ENCODE measurements at places on chromosomes 12 and 14. TPM values are rescaled to one million over a fixed set of nuclear protein-coding genes. Genes with fewer than 3 reads are reported as not detected.

GRCh38 chr12:124716208-124717130 lies 147.2 kb downstream of the SCARB1 start:
- no peak for DNase-seq

DNA sequence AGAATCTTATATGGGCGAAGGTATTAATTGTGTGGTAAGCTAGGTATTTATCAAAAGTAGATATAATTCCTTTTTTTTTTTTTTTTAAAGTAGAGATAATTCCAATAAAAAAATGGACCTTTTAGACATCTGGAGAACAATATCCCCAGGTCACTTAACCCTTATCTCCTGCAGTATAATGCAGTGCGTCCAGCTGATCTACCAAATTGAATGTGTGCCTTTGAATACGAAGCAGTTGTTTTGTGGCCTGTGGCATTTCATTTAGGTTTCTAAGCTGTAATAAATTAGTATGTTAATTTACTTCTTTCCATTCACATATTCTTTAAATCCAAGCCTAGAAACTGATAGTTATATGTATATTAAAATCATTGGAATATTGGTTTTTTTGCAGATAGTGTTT lies 3.1 kb downstream of the FUT8 start:
- DNase-seq: no peak

GRCh38 chr12:109619002-109619604 lies 45.5 kb downstream of the MVK start:
- no peak for DNase-seq

- DNase-seq: no peak
Observed at GRCh38 chr12:113368331-113368730, 9.9 kb downstream of the PLBD2 start.

DNA sequence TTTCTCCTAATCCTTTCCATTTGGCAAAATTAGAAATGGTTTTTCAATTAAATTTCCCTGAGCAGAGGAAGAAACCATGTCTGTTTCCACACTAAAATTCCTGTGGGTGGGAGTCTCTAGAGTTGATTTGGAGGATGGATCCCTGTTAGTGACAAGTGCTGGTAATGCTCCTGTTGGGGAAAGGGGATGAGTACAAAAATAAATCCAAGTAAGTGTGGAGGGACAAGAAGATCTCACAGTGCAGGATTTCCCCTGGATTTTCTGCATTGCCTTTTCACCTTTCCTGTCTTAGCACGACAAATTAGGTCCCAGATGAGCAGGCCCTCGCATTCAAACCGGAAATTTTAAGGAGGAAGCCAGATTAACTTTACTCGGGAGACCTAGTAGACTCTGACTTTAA lies 107.5 kb downstream of the DAD1 start:
- no peak for DNase-seq

GRCh38 chr12:109987615-109988014 lies 8.6 kb downstream of the GIT2 start:
- no peak for DNase-seq

- DNase-seq: no peak
Observed at GRCh38 chr12:16220120-16220519, 57.4 kb downstream of the SLC15A5 start.

GRCh38 chr12:57162553-57163125 lies 15.2 kb upstream of the LRP1-AS start:
- no peak for DNase-seq

DNA sequence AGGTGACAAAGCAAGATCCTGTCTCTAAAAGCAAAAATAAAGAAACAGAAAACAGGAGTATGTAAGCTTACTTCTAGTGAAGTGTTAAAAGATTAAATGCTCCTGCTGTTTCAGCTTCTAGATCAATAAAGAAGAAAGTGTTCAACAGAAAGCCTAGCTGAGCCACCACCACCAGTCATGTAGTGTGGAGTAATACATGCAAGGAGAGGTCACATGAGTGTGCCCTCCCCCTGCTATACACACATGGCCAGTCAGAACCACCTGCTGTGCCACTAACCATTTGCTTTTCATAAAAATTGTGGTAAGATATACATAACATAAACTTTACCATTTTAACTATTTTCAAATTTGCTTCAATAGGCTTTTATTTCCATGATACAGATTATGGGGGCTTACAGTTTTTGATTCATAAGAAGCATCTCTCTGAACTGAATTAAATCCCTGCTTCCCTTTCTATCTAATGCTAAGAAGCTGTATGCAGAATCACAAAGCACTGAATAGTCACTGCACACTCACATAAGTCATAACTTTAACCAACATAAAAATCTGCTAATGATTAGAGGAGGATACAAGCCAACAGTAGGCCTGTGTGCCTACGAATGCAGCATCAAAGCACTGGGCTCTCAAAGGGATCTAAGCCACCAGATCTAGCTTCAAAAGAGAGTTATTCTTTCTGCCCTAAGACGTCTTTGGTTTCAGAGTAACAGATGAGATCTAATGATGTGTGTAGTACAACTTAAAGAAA lies 515.5 kb downstream of the C12orf50 start:
- DNase-seq: no peak

- no peak for DNase-seq
Observed at GRCh38 chr12:3328081-3328480, 162.9 kb upstream of the PRMT8 start.

- no peak for DNase-seq
Observed at GRCh38 chr14:71438684-71439083, 493.5 kb upstream of the RGS6 start.

GRCh38 chr14:32623300-32624093 lies 294.4 kb downstream of the AKAP6 start:
- DNase-seq: no peak

DNA sequence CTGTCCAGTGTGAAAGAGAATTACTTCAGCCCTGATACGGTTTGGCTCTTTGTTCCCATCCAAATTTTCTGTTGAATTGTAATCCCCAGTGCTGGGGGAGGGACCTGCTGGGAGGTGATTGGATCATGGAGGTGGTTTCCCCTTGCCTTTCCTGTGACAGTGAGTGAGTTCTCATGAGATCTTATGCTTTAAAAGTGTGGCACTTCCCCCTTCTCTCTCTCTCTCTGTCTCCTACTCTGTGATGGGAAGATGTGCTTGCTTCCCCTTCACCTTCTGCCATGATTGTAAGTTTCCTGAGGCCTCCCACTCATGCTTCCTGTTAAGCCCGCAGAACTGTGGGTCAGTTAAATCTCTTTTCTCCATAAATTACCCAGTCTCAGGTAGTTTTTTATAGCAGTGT lies 5.5 kb upstream of the SLC15A5 start:
- DNase-seq: no peak

The SLC38A1 gene
- 12.7 TPM for total RNA-seq

The C12orf56 gene
- total RNA-seq: 9.2 TPM

The MGP gene
- total RNA-seq: 1,381 TPM

The FICD gene
- total RNA-seq: 8.2 TPM

The PPP2R5C gene
- 144 TPM for total RNA-seq
